NCI-H1417 (cell line): ENCODE measurements at places on chromosomes 11 and 22.

DNA sequence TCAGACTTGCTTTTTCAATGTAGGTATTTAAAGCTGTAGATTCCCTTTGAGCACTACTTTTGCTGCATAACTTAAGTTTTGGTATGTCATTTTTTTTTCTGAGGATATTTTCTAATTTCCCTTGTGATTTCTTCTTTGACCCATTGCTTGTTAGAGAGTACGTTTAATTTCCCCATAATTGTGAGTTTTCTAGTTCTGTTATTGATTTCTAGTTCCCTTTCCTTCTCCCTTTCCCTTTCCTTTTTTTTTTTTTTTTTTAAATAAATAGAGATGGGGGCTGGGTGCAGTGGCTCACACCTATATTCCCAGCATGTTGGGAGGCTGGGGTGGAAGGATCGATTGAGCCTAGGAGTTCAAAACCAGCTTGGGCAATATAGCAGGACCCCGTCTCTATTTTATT is 30.8 kb downstream of the UBE2L3 start:
- no peak for DNase-seq

DNA sequence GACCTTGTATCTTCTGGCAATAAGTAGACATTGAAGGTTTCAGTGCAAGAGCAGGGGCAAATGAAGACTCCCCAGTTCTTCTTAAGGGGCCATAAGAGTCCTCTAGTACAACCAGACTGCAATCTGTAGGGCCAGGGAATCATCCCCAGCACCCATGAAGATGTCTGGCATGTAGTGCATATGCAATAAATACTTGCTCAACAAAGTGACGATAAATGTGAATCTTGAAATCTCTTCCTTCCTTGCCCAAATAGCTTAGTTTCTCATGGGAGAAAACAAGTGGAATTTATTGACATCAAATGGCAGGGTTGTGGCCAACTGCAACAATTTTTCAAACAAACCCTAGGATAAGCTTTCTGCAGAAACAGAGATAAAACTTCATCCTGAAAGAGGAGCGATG is 107.6 kb downstream of the ABTB2 start:
- no peak for DNase-seq

DNA sequence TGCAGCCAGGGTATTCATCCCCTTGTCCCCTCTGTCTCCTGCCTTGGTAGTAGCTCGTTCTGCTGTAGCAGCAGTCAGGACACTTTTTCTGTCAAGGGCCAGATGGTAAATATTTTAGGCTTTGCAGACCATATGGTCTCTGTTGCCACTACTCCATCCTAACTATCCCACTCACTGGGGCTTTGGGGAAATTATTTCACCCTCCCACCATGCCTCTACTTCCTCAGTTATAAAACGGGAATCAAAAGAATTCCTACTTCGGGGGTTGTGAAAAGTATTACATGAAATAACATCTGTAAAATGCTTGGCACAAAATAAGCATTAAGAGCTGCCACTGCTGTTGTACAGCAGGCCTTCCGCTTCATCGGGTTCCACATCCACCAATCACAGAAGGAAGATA is 89.9 kb upstream of the LDLRAD3 start:
- DNase-seq = no peak

DNA sequence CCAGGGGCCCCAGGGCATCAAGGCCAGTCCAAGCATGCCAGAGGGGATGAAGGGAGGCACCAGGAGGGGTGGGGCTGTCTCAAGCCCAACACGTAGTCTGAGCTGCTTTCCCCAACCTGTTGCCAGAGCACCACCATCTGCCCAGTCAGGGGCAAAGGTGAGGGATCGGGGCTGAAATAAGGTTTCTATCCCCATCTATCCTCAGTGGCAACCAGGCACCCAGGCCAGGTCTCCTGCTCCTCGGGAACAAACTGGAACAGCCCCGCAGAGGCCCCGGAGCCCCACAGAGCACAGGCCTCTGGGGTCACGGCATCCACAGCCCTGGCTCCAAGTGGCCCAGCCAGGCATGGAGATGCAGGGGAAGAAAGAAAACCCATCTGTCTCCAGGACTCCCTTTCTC is 19.3 kb downstream of the STARD10 start:
- DNase-seq = no peak

DNA sequence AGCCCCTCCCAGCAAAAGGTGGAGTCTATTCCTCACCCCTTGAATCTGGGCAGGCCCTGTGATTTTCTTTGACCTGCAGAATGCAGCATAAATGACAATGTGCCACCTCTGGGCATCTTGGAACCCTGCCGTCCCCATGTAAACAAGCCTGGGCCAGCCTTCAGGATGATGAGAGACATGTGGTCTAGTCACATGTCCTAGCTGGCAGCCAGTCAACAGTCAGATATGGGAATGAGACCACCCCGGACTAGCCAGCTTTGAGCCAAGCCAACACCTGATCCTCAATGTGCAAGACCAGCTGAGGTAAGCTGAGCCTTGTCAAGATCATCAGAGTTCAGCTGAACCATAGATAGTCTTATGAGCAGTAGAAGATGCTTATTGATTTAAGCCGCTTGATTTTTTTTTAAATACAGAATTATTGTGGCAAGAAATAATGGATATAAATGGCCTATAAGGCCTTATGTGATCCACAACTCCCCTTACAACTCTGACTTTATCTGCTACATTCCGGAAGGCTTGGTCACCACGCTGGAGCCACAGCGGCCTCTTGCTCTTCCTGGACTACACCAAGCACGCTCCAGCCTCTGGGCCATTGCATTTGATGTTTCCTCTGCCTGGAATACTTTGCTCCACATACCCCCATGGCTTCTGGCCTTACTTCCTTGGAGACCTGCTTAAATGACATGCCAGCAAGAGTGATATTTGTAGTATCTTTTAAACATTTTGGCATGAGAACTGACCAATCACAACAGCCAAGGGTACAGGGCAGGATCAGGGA is 225.9 kb upstream of the SESN3 start:
- no peak for DNase-seq

DNA sequence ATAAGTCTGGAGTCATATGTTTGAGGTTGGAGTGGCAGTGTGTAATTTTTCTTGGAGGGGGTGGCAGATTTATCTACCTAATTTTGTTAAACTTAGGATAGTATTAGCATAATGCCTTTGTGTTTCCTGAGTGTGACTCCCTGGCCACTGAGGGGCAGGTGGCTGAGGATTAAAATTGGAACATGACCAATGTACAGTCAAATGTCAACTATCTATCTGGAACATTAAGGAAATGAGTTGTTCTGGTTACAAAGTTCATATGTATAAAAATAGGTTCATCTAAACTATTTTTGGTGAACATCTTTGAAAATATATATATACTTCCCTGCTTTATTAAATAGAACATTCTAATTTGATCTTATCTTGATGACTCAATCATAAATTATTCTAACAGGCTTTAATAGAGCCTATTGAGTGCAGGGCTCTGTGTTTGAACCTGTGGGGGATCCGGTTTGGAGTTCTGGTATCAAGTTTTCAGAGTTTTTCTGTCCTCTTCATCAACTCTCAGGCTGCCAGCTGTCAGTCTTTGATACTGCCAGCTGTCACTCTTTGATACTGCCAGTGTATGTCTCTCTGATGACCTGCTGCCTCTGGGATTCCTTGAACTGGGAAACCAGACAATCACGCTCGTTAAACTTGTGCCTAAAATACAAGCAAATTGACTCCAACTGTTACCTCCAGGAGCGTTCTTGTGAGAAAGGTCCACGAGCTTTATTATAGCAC is 309.6 kb downstream of the METTL15 start:
- no peak for DNase-seq

DNA sequence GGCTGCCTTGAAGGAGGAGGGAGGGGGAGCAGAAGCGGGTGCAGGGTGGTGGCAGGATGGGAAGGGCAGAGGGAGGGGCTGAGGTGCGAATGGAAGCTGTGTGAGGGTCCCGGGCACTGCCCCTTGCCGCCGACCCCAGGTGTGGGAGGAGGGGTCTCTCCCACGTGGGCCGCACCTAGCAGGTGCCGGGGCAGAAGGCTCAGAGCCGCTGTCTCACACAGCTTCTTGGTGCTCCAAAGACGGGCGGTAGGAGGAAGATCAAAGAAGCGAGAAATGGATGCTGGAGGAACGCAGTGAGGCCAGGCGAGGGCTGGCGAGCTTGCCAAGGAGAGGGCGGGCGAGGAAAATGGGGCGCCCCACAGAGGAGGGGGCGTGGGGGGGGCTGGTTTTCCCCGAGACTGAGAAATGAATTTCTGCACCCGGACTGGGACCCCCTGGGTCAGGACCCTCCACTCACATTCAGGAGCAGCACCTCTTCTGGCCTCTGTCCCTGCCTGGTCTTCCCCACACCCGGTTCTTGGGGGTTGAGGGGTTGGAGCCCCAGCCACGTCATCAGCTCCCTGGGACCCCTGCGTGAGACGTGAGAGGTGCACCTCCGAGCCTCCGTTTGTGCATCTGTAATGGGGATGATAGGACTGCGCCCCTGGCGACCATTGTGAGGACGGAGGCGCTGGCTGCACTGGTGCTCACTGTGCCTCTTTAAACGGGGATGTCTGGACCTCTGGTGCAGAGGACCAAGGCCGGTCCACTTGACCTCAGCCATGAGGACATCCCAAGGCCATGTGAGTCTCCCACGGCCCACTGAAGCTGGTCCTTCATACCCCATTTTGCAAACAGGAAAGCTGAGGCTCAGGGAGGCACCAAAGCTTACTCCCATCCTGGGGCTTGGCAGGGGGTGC is 16.8 kb downstream of the LSP1 start:
- no peak for DNase-seq

DNA sequence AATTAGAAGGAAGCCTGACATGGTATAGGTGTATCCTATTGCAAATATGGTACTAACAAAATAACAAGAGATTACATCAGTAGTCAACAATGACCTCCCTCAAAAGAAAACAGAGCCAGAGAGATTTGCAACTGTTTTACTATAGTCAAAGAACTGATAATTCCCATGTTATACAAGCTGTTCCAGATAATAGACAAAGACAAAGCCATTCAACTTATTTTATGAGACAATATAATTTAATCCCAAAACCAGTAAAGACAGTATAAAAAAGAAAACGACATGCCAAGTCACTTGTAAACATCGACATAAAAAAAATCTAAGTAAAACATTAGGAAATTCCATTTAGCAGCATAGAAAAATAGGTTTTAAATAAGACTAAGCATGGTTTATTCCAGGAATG is 65.2 kb downstream of the PIWIL4 start:
- no peak for DNase-seq

DNA sequence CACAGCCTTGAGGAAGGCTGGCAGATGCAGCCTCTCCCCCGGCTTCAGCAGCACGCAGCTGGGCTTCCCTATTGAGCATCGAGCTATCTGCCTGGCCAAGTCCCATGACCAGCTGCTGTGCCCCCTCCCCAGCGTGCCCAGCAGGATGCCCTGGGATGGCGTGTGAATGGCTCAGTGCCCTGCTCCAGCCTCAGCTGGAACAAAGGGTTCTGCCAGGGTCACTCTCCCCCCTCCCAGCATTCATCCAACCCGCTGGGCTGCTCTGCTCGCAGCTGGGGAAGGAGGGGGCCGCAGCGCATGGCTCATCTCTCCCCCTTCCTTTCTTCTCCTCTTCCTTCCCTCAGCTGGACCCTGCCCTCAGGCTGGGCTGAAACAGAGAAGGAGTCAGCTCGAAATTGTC is 14.5 kb downstream of the LRP4 start:
- DNase-seq = peak; percentile 69

DNA sequence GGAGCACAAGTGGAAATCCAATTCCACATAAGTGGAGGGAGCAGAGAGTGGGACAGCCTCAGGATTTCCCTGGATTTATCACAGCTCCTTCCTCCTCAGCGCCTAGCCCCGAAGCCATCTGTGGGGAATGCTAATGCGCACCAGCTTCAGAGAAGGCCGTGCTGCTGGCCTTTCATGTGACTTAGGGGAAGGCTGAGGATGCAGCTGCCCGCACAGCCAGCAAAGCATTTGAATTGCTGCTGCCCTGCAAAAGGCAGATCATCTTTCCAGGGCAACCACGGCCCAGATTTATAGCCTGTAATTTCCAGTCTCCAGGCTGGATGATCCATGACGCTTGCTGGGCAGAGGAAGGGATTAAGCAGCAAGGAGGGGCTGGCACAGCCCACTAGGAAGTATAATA is 29.9 kb downstream of the SYN3 start:
- peak; percentile 25 for DNase-seq

DNA sequence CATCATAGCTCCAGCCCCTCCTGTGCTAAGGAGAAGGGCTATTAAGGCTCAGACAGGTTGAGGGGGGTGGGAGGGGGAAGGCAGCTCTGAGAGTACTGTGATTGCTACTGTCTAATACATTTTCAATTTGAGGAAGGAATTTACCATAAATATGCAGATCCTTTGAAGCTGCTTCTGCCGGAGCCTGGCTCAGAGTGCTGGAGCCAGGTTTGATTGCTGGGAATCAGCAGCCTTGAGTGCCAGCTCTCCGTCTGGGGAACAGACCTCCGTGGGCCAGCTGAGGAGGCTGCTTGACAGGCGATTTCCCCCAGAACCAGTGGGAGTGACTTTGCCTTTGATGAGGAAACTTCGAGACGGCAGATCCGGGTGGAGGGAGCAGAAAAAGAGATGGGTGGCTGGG is 141.7 kb upstream of the TBCEL start:
- DNase-seq = no peak

GRCh38 chr22:44116755-44117684 is 63.7 kb upstream of the PARVG start:
- no peak for DNase-seq

GRCh38 chr11:113377681-113378412 is 9.7 kb upstream of the ANKK1 start:
- DNase-seq = no peak

GRCh38 chr22:20781272-20781990 is 7.5 kb downstream of the SERPIND1 start:
- DNase-seq = no peak

GRCh38 chr11:69727266-69727665 is 23.4 kb upstream of the FGF19 start:
- no peak for DNase-seq

- no peak for DNase-seq
Observed at GRCh38 chr11:126053415-126054286, 9.0 kb downstream of the CDON start.

GRCh38 chr11:61826930-61827570 is 1.1 kb upstream of the FADS2 start:
- DNase-seq = no peak

DNA sequence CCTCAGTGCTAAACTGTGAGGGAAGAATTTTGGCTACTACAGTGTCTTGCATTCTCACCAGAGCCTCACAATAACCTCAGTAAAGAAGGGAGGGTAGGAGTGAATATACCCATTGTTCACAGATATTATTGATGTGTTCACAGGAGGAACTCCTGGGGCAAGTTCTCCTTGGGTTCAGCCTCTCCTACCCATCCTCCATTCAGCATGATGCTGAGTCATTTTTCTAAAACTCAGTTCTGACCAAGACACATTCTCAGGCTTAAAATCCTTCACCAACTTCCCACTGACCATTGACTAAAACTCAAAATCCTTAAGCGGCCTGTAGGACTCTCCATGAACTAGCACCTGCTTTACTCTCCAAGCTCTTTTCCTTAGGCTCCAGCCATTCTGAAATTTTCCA is 48.7 kb downstream of the SYTL2 start:
- DNase-seq = no peak

GRCh38 chr11:74434528-74434927 is 32.8 kb downstream of the KCNE3 start:
- no peak for DNase-seq

DNA sequence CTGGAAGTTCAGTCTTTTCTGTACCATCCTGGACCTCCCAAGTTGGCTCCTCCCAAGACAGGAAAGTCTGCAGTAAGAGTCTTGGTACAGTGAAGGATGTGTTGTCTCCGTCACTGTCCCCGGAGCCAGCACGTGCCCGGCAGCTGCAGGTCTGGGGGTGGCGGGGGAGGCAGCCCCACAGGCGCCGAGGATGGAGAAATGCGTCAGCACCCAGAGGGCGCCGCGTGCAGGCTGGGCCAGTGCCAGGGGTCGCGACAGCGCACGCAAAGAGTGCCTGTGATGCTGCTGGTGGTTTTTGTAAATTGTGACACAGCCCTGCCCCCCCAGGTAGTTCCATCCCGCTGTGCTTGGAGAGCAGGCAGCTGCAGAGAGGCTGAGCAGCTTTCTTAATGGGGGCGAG is 1200.5 kb downstream of the BRD1 start:
- DNase-seq = no peak
